DMS53 (cell line): ENCODE measurements at places on chromosomes 6 and 20.

- DNase-seq = no peak
Measured at GRCh38 chr6:87724983-87725811, 23.2 kb upstream of the AKIRIN2 start.

DNA sequence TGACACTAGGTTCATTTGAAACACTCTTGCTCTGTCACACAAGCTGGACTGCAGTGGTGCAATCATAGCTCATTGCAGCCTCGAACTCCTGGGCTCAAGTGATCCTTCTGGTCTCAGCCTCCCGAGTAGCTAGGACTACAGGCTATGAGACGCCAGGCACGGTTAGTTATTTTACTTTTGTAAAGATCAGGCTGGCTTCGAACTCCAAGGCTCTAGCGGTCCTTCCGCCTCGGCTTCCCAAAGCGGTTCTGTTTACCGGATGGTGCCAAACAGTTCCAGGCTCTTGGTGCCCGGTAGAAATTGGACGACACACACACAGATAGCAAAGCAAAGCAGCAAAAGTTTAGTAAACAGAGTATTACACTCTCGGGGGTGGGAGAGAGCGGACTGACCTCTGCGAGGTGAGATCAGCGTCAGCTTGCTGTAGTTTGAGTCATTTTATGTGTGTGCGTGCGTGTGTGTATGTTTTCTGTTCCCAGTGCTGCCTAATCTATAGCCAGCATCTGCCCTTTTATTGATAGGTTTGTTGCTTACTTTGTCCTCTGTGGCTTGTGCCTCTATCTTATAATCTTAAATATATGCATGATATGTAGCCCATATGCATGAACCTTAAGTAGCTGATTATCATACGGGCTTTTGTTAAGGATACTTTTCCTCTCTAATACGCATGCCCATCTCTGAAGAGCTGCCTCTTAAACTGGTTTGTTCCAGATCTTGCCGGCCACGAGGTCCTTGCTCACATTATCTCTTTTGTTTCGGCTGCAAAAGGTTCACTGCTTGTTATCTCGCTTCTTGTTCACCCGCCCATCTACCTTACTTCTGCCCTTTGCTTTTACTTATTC, 75.2 kb downstream of the OR2B2 start:
- peak; percentile 96 for DNase-seq

- DNase-seq = no peak
Measured at GRCh38 chr6:4209196-4209595, 73.8 kb upstream of the ECI2 start.

DNA sequence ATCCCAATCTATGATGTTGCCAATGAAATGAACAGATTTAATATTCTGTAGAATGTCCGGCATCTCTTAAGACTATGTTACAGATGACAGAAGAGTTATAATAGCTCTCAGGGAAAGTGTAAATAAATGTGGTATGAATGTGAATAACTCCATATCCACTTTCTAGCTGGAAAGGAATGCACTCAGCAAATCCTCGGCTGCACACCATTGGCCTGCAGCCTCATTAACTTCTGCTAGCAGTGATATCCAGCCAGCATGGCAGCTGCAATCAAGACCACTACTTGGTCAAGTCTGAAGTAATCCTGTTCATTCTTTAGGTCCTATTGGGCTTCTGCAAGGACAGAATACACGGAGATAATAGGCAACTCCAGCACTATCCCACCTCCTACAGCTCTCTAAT, 17.3 kb upstream of the MICA start:
- DNase-seq = no peak

DNA sequence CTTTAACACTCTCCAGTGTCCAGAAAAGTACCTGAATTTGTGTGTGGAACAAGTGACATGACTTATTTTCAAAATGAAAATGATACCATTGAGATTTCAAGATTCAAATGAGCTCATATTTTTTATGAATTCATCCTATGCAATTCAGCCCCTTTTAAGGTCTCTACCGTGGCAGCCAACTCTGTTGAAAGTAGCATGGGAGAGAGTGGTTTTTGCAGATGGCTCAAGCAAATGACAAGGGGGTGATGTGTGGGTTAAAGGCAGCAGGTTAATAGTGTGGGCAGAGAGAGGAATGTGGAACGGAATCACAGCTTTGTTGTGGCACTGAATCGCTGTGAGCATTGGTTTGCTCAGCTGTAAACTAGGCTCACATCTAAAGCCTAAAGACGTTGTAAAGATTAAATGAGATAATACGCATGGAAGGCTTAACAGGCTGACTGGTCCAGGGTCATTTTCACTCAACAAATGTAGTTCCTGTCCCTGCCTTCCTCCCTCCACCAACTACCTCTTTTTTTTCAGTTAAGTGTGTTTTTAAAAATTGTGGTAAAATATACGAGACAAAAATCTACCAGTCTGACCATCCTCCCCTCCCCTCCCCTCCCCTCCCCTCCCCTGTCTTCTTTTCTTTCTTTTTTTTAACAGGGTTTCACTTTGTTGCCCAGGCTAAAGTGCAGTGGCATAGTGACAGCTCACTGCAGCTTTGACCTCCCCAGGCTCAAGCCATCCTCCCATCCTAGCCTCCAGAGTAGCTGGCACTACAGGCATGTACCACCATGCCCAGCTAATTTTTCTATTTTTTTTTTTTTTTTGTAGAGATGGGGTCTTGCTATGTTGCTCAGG, 114.7 kb upstream of the ZNF217 start:
- DNase-seq = no peak

DNA sequence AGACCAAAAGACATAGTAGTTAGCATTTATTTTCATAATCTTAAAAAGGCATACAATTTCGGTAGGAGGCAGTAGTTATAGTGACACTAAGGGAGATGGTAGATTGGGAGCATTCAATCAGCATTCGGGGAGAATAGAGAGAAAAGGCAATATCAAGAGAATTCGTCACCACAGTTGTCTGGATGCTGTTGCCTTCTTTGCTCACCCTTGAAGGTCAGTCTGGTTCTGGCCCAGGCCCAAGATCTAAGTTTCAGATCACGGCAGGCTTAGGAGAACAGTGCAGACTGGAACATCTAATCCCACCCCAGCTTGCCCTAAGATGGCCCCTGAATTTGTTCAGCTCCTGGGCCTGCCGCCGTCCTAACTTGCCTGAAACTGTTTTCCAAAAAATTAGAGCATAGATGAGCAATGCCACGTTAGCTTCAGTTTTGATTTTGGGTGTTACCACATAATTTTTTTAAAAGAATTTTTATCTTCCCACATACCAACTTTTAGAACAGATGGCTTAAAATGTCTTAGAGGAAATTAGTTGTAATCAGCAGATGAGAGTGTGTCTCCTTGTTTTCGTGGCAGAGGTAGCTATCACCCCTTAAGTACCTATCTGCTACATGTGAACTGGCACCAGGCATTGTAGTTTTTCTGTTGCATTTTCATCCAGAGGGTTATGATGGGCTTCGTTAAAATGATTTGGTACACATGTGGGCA, 8.3 kb upstream of the CEP85L start:
- no peak for DNase-seq

DNA sequence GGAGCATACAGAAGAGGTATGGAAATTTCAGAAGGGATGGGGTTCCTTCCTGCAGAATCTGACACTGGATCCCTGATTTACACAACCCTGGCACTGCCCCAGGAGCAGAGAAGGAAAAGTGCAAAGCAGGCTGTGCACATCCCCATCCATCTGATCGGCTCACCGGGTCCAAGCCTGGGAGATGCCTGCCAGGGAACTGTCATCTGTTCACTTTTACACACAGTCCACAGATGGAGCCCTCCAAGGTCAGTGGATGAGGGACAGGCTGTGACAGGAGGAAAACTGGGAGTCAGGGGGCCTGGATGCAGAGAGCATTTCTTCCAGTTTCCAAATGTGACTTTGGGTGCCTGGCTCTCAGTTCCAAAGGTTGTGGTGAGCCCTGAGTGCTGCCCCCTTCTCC, 11.0 kb upstream of the SYNDIG1 start:
- no peak for DNase-seq

DNA sequence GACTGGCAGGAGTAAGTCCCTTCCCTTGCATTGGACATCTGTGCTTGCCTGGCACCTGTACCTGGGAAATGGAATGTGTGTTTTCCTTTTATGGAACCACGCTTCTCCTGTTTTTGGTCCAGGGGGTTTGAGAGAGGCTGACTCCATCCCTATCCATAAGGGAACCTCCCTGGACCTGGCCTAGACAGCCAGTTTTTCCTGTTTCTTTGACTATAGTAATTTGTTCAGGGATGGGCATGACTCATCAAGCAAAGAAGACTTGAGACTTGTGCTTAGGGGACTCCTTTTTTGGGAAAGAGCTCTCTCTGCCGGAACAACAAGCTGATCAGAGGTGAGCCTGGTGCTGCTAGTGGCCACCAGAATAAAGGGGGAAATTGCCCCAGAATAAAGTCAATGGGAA, 393.8 kb downstream of the CDH26 start:
- DNase-seq = peak; percentile 44

DNA sequence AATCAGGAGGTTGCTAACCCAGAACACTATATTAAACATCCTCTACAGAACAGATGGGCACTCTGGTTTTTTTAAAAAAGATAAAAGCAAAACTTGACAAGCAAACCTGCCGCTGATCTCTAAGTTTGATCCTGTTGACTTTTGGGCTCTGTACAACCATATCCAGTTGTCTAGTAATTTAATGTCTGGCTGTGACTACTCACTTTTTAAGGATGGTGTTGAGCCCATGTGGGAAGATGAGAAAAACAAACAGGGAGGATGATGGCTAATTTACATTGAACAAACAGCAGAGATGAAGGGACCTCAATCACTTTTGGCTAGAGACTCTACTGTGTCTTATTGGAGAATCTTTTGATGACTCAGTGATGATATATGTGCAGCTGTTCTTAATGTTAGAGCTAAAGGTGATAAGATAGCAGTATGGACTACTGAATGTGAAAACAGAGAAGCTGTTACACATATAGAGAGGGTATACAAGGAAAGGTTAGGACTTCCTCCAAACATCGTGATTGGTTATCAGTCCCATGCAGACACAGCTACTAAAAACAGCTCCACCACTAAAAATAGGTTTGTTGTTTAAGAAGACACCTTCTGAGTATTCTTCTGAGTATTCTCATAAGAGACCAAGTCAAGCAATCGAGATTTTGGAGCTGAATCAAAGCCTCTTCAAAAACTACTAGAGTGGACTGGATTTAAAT, 201.2 kb upstream of the SHLD1 start:
- no peak for DNase-seq

GRCh38 chr20:953742-954141, 37.6 kb upstream of the ANGPT4 start:
- DNase-seq = peak; percentile 33

GRCh38 chr6:76615395-76615794, 542.9 kb upstream of the IMPG1 start:
- DNase-seq = no peak

- no peak for DNase-seq
Measured at GRCh38 chr20:44585057-44585963, 2.9 kb downstream of the PKIG start.

DNA sequence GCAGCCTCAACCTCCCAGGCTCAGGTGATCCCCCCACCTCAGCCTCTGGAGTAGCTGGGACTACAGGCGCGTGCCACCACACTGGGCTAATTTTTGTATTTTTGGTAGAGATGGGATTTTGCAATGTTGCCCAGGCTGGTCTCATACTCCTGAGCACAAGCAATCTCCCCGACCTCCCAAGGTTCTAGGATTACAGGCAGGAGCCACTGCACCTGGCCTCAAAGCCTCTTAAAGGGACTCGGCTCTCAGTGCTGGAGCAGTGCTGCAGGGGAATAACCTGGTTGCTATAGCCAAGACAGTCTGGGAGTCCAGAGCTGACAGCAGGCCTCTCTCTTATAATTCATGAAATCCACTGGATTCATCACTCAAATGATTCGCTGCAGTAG, 17.0 kb downstream of the GHRH start:
- DNase-seq = no peak

- DNase-seq = peak; percentile 21
Measured at GRCh38 chr6:165849534-165850430, 186.7 kb upstream of the PDE10A start.

- DNase-seq = no peak
Measured at GRCh38 chr6:124334359-124334758, 530.7 kb downstream of the NKAIN2 start.

- DNase-seq = no peak
Measured at GRCh38 chr20:57198132-57199072, 68.0 kb downstream of the BMP7 start.

- no peak for DNase-seq
Measured at GRCh38 chr6:2042956-2043648, 202.3 kb downstream of the GMDS start.

DNA sequence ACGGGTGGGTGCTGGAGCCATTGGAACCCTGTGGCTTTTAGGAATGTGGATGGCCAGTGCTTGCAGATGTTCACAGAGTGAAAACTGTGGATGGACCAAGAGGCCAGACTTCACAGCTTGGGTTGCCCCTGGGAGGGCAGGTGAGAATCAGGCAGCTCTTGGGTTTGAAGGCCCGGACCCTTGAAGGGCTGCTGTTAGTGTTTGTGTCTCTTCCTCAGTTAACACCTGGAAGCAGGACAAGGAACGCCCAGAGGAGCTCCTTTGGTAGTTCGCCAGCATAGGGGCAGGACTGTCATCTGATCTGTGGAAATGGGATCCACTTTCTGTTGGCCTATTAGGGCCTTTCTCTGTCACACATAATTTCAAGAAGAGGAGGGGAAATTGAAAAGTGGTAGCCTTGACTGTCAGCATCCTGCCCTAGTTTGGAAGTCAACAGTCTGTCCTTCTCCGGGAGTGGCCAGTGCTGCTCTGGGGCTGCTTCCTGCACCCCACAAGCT, 43.6 kb downstream of the RIOK1 start:
- no peak for DNase-seq

DNA sequence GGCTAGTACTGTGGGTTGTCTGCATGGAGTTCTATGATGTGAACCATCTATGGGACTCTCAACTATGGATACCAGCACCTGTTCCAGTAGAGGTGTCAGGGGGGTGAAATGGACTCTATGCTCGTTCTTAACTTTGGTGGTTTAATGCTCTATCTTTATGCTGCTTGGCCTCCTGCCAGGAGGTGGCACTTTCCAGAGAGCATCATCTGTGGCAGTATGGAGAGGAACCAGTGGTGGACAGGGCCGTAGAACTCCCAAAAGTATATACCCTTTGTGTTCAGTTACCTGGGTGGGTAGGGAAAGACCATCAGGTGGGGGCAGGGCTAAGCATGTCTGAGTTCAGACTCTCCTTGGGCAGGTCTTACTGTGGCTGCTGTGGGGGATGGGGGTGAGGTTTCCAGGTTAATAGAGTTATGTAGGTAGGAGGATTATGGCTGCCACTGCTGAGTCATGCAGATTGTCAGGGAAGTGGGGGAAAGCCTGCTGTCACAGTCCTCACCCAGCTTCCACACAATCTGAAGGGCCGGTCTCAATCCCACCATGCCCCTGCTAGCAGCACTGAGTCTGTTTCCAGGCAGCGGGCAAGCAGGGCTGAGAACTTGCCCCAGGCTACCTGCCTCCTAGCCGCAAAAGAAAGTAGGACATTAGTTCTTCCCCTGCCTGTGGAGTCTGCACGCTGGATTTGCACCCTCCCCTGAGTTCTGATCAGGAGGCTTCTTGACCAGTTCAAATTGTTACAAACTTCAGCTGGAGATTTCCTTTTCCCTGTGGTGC, 284.0 kb downstream of the KCNQ5 start:
- peak; percentile 32 for DNase-seq
